ENCODE measurements at places on chromosomes 3 and 15. TPM values are rescaled to one million over a fixed set of nuclear protein-coding genes. Genes with fewer than 3 reads are reported as not detected.

The FEZF2 gene
- not detected for total RNA-seq

The ADAMTS17 gene
- total RNA-seq: 10.6 TPM

The P2RY13 gene
- 1.2 TPM for total RNA-seq

The SERPINI1 gene
- 2.8 TPM for total RNA-seq

The CA12 gene
- total RNA-seq: 114 TPM

The FSIP1 gene
- total RNA-seq: 1.4 TPM

The SCN5A gene
- 3.5 TPM for total RNA-seq

The SEMA4B gene
- total RNA-seq: 183 TPM

The DNAJA4 gene
- 78.0 TPM for total RNA-seq

The NR2E3 gene
- total RNA-seq: 0.23 TPM

The LRRC34 gene
- total RNA-seq: 4.5 TPM

The ZPLD1 gene
- total RNA-seq: 0.10 TPM

The SLC15A2 gene
- 39.2 TPM for total RNA-seq

The ACP3 gene
- 5.0 TPM for total RNA-seq

The GUCA1C gene
- total RNA-seq: not detected

The LSAMP gene
- 7.3 TPM for total RNA-seq

The SOX2 gene
- total RNA-seq: 0.16 TPM

The LRRFIP2 gene
- total RNA-seq: 54.6 TPM

The NEK10 gene
- total RNA-seq: 9.4 TPM

The TF gene
- total RNA-seq: 2.1 TPM

Measured in ureter (tissue), 1 donor.